Frontal cortex (tissue), 4 donors: ENCODE measurements at places on chromosomes 16 and 17. TPM values are rescaled to one million over a fixed set of nuclear protein-coding genes. Genes with fewer than 3 reads are reported as not detected.

DNA sequence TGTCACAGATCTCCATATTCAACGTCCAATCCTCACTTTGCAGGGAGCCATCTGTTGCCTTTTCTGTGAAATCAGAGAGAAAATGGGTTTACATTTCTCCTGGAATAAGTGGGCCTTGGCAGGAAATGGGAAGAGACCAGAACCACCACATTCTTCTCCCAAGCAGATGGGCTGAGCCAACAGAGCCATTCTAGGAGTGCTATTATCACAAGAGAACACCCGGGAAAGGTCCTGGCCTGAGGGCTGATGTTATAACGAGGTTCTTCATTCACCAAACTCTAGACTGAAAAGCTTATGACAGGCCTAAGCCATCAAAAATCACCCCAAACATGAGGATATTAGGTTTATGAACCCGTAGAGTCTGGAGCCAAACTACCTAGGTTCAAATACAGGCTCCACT is 64.7 kb downstream of the TOM1L2 start:
- no peak for DNase-seq

- DNase-seq = no peak
Measured at GRCh38 chr17:18371455-18371854, 6.1 kb upstream of the EVPLL start.

DNA sequence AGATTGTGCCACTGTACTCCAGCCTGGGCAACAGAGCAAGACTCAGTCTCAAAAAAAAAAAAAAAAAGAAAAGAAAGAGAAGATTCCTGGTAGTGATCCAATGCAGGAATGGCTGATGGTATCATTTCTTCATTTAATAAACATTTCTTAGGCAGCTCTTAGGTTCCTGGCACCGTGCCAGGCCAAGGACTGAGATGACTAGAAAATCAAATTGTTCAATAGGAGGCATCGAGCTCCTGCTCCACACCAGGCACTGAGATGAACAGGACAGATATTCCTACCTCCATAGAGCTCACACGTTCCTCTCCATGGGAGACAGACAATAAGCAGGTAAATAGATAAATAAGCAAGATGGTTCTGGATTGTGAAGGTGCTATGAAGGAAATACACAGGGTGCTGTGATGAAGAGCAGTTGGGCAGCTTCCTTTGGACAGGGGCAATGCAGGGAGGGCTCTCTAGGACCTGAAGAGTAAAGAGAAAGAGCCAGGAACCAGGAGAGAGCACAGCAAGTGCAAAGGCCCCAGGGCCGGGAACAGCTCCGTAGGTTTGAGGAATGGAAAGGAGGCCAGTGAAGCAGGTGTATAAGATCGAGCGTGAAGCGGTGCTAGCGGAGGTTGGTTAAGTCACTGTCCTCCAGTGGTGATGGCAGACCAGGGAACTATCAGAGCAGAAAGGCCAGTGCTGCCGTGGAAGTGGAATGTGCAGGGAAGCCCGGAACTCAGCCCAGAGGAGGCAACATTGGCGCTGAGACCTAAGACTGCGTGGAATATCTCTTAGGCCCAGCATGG is 26.5 kb upstream of the CRHR1 start:
- DNase-seq = no peak

The SCIMP gene
- total RNA-seq = under 0.01 TPM

GRCh38 chr17:17469996-17470395 is 6.8 kb upstream of the MED9 start:
- no peak for DNase-seq

GRCh38 chr16:48176635-48177408 is 21.0 kb upstream of the ABCC12 start:
- DNase-seq = no peak

The EPX gene
- total RNA-seq = not detected

DNA sequence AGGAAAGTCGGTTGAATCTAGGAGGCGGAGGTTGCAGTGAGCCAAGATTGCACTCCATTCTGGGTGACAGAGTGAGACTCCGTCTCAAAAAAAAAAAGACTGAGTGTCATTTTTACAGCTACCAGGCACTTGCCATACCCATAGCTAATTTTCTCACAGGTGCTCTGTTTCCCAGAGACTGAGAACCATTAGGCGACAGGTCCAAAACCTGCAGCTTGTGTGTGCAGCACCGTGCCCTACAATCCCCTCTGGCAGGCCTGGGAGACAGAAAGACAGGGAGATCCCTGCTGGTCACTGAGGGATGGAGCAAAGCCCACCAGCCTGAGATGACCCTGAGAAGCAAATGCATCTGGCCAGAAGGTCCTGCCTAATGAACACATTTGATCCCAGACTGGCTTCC is 2.7 kb downstream of the TFAP4 start:
- no peak for DNase-seq

The MYH13 gene
- total RNA-seq = not detected

- no peak for DNase-seq
Measured at GRCh38 chr16:80788027-80788426, 16.4 kb downstream of the CDYL2 start.

DNA sequence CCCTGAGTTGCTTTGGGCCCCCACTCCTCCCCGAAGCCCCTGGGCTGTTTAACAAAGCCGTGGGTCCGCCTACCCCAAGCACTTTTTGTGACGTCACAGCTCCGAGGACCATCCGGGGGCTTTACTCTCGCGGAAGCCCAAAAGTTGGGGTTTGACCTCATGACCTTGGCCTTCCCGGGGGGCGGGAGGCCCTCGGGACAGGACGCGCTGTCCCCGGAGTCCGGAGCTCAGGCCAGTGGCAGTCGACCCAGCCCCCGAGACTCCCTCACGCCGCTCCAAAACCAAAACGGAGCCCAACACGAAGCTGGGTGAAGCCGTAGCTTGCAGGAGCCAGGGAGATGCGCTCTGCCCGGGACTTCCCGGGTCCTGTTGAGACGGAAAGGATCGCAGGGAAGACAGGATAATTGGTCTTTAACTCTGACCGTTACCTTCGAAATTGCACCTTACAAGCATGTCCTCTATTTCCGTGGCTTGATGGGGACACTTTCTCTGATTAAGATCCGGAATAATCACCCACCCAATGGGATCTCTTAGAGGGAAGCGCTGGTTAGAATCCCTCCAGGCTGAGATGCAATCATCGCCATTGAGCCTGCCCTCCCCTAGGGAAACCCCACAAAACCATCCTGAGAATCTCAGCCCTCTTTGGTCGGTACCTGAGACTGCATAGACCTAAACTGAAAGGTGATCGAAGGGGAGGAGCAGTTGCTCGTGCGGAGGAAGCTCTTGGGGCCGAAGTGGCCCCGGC is 4.9 kb upstream of the SOX9 start:
- no peak for DNase-seq

The HOXB4 gene
- not detected for total RNA-seq

The SCRN2 gene
- total RNA-seq = 24.1 TPM

DNA sequence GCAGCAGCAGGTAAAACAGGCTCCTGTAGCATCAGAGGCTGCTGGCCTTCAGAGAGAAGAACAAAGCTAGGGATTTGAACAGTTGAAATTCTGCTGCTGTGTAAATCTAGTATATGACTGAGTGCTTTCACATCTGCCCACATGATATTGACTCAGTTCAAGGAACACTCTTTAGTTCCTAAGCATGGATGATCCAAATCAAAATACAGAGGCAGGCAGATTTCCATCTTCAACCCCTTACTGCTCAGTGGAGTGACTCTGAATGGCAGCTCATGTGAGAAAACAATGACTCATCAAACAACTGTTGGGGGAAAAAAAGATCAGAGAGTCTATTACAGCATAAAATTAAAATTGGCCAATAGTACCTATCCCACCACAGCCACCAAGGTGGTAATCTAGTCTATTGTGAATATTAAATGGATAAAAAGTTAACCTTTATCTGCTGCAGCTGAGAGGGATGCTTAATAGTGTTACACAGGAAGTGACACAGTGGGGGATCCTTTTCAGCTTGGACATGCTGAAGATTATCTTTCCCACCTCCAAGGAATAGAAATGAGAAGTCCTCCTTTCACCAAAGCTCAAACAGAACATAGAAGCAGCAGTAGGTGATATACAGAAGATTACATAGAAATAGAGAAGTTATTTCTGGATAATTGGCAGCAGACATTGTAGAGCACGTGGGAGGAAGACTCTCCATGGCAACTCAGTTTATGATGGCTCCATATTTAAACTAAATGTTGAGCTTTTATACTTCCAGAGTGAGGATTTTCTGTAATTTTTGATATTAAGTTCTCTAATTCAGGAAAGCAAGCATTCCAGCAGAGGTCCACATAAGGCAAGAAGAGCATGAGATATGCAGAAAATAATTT is 239.7 kb upstream of the ERCC4 start:
- no peak for DNase-seq

GRCh38 chr16:74844041-74844980 is 69.7 kb upstream of the FA2H start:
- DNase-seq = no peak

DNA sequence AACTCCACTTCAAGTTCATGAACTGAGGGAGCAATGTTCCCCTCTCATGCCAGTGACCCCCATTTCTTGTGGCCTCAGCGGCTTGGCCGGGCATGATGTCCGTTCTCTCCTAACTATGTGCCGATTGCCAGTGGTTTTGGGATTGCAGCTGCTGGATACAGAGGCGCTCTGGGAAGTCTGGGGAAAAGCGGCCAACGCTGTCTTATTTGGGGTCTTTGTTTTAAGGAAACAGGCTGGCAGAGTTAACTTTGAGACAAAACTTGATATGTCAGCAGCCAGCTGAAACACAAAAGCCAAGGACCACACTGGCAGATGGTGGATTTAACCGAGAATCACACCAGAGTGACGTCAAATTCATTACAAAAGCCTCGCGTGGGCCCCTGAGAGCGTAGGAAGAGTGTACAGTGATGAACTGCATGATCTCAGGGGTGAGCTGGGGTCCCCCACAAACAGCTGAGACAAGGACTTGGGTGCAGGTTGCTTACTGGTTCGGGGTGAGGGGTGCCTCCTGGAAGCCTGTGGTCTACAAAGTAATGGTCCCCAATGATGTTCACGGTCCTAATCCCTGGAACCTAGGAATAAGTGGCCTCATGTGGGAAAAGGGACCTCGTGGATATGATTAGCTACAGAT is 180.4 kb downstream of the IRF8 start:
- no peak for DNase-seq

The GP1BA gene
- total RNA-seq = not detected

- no peak for DNase-seq
Measured at GRCh38 chr16:66695935-66696668, 441 bp downstream of the CMTM4 start.

DNA sequence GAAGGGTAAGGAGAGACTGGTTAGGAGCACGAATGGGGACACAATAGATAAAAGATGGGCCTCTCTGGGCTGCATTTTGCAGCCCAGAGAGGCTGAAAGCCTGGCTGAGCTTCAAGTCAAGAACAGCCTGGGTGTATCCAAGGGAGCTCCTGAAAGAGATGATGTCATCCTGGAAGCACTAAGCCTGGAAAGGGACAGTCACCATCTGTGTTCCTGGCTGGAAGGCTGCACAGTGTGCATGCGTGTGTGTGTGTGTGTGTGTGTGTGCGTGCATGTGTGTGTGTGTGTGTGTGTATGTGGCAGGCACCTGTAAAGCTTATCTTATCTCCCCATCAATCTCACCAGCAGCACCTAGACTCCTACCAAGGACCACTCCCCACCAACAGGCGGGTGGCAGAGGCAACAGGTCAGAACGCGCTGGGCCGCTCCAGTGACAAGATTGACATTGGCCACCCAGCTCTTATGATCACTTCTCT is 44.1 kb downstream of the COG7 start:
- peak; percentile 51 for DNase-seq

GRCh38 chr16:86167061-86167460 is 268.1 kb downstream of the IRF8 start:
- DNase-seq = no peak

The KRT16 gene
- not detected for total RNA-seq

DNA sequence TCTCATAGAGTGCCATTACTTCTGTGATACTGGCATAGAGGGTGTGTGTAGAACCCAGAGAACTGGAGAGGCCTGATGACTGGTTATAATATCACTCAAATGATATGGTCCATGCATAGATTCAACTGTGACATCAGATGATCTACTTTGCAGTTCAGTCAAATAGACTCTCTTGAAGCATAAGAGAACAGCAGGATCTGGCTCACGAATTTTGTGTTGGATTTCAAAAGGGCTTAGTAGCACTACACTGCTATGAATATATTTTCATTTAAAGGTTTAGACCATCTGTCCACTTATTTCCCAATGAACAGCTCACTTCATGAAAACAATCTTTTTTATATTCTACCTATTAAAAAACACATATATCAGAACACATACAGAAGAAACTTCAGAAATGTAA is 119.7 kb downstream of the KIF2B start:
- no peak for DNase-seq

DNA sequence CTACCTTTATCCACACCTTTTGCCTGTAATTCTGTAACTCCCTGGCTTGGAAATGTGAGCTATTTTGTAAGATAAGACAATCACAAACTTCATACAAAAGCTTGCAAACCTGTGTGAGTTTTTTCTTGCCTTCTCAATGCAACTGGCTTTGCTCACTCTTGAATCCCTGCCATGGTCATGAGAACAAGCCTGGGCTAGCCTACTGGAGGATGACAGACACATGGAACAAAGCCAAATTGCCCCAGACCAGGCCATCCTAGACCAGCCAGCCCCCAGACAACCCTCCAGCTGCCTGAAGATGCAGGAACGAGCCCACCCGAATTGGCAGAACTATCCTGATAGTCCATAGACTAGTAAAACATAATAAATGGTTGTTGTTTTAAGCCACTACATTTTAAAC is 466.6 kb upstream of the ERCC4 start:
- no peak for DNase-seq

GRCh38 chr17:44222112-44222869 is 2.8 kb upstream of the UBTF start:
- DNase-seq = peak; percentile 84

- no peak for DNase-seq
Measured at GRCh38 chr17:29331075-29331707, 37.2 kb upstream of the NUFIP2 start.

DNA sequence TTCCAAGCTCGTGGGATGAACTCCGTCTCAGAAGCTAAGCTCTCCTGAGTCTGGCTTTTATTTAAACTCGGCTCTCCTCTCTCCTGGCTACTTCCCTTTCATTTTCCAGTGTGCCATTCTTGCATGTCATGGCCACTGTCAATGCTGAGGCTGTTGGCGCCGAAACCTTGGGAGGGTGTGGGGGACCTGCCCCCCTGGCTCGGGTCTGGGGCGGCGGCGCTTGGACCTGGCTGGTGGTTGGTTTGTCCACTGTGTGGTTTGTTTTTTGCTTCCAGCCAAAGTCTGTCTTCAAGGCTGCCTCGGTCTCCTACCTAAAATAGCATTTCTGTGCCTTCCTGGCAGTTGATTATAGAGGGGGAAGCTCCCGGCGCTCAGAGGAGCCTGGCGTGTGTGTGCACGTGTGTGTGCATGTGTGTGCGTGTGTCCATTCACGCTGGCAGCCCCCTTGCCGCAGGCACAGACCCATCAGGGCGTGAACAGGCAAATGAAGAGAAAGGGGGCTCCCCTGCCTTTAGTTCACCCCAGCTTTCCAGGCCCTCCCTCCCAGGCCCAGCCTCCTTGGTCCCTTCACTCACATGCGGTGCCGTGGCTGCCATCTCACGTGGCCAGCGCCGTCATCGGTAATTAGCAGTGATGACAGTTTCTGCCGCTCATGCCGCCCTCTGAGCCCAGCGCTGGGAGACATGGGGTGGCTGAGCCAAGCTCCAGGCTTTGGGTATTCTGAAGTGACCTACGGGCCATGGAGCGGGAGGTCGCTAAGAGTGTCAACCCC is 179.9 kb downstream of the SEC14L1 start:
- DNase-seq = no peak

The DHODH gene
- total RNA-seq = 2.4 TPM

The GLTPD2 gene
- total RNA-seq = not detected

The LLGL2 gene
- total RNA-seq = 0.82 TPM

The DPEP2 gene
- total RNA-seq = 0.82 TPM
